ENCODE measurements at places on chromosomes 6 and 20.
A peak's percentile ranks its signal among the peaks of the same experiment; 100 is the strongest.

DNA sequence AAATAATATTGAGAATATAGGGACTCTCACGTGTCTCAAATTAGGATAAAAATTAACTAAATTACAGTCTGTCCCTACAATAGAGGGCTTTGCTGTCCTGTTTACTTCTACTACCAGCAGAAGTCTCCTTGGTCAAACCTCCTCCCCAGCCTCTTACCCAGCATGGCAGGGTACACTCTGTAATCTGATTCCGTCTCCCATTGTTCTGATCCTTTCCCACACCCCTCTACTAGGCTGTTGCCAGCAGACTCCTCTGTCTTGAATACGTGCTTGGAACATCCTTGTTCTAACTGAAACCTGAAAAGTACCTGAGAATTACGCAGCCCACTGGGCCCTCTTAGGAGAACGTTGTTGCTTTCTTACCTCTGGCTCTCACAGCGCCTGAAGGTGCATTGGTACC lies 112.2 kb upstream of the PREP start:
- no peak for DNase-seq

GRCh38 chr6:147001621-147002020 lies 202.6 kb upstream of the STXBP5 start:
- peak; percentile 21 for DNase-seq

DNA sequence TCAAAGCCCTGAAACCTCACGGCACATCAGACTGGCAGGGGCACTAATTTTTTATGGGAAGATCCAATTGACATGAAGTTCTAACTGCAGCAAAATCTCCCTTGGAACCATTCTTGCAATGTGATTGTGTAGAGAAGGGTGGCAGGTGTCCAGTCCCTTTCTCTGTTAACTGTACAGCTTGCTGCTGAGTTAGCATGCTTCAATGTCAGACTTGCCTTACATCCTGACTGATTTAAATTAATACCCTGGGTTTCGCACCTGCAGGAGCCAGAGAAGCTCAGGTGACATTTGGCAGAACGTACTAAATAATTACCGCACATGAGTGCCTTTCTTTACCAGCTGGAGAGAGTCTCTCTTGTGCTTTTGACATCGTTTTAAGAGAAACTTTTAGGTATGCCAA lies 123.0 kb downstream of the DOK5 start:
- no peak for DNase-seq

- peak; percentile 86 for DNase-seq
Measured at GRCh38 chr6:89079511-89080234, 878 bp upstream of the PNRC1 start.

DNA sequence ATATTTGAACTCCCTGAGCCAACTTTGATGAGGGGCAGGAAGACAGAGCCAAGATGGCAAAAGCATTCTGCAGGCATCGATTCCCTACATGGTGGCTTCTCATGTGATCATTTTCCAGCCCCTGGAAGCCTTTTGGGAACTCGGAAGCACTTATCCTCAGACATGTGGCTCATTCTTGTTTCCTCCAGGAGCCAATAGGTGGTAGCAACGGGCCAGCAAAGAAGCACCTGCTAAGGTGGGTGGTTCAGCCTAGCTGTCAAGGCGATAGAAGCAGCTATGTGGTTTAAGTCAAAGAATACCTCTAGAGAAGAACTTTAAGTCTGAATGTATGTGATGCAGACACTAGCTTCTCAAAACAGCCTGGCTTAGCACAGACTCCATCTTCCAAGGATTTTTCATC lies 64.9 kb upstream of the PAX1 start:
- no peak for DNase-seq

DNA sequence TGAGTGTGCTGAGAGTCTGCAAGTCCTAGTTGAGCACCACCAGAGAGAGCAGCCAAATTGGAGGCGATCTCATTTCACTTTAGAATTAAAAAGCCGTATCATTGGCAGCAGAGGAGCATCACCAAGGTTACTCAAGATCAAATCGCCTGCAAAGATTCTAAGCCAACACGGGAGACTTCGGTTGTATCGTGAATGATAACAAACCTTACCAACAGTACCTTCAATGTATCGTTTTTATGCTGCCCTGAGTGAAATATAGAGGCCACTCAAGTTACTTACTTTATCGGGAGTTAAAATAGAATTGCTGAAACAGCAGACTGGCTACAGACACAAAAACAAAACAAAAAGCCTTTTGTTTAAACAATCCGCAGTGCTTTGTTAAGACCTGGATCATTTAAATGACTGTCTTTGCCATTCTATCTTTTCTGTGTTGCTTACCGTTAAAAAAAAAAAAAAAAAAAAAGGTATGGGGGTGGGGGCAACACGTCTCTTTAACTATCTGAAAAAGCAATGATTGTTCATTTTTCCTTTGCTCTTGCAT lies 14.2 kb downstream of the NHSL1 start:
- no peak for DNase-seq

GRCh38 chr6:96898241-96898851 lies 655 bp upstream of the NDUFAF4 start:
- DNase-seq: peak; percentile 19

Measured in suppressor macrophage treated with lipopolysaccharide for 4 hours (primary cell).